IPS DF 6.9 (cell line): ENCODE measurements at places on chromosomes 6 and 20.
A peak's percentile ranks its signal among the peaks of the same experiment; 100 is the strongest.

DNA sequence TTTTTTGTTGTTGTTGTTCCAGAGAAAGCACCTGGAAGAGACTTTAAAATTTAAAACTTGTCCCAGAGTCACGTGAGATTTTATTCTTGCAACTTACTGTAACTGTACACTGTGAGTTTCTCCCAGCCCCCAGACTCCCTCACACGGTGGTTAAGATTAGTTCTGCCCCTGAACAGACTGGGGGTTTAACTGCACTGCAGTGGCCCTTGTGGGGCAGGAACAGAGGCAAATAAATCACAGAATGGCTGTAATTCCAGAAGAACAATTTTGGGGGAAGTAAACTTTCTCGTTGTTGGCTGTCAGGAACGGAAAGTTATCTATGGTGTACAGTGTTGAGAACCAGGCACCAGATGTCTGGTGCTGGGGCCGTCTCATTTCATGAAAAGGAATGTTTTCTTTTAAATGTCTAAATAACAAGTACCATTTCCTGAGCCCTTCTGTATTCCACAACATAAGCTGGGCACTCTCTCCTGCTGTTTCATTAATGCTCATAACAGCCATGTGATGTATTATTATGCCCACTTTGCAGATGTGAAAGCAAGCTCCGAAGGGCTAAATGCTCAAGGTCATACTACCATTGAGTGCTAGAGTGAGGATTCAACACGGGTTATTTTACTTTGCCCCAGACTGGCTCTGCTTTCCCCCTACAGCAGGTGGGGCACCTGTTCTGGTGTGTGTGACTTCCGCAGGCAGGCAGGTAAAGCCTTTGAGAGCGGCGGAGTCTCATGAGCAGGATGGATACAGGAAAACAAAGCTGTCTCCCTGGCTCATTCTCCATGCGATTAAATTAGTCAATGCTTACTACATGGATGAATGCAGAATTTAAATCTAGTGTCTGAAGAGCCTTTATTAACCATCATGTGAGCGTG, 30.5 kb downstream of the CNKSR3 start:
- no peak for DNase-seq

GRCh38 chr6:150310539-150310938, 58.3 kb upstream of the IYD start:
- no peak for DNase-seq

DNA sequence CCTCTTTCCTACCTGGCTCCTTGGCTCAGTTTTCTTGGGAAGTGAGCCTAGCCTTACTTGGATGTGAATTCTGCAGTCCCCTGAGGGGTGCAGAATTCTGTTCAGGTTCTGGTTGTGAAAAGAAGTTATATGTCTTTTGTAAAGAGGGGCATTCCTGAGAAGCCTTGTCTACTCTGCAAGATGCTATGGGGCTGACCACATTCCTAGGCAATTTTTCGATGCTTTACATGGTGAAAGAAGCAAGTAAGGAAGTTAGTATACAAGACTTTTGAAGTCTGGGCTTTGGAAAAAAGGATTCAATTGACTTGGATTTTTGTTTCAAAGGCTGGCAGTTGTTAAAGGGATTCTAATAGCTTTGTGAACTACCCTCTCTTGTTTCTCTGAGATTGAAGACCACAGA, 167.9 kb upstream of the STMND1 start:
- DNase-seq, result no peak

DNA sequence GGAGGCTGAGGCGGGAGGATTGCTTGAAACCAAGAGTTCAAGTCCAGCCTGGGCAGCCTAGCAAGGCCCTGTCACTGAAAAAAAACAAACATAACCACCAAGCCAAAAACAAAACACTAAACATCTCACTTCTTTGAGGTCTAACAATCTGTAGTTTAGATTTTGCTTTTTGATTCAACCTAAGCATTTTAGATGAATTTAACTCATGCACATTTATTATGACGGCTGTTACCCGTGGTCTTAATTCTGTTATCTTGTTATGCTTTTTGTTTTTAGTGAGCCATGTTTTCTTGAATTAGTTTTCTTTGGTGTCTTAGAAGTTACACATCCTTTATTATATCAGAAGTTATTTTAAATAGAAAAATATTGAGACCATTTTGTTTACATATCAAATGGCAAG, 13.8 kb upstream of the GTSF1L start:
- DNase-seq, result no peak

DNA sequence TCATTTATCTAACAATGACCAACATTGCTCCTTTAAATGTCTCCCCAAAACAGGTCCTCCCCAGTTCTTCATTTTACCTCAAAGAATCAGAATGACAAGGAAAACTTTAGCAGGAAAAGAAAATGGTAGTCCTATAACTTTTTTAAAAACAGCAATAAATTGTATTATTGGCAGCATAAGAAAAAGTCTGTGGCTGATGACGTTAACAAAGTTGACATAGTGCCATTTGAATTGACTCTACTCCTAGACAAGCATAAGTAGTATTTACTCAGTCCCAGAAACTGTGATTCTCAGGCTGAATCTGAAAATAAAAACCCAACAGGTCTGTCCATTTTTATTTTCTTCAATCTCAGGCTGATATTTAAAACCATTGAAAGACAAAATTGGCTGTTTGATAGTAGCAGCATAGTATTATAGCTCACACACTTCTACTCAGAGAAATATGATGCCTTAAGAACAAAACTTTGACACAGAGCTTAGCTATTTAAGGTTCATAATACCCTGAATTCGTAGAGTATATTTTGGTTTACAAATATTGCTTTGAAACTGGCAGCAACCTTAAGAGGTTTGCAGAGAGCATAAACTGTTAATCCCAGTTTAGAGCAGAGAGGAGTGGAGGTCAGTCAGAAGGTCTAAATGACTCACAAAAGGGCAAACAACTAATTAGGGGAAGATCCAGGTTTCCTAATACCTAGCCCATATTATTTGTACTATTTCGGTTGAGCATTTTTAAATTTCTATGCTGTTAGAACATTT, 35.0 kb upstream of the TENT5A start:
- no peak for DNase-seq

DNA sequence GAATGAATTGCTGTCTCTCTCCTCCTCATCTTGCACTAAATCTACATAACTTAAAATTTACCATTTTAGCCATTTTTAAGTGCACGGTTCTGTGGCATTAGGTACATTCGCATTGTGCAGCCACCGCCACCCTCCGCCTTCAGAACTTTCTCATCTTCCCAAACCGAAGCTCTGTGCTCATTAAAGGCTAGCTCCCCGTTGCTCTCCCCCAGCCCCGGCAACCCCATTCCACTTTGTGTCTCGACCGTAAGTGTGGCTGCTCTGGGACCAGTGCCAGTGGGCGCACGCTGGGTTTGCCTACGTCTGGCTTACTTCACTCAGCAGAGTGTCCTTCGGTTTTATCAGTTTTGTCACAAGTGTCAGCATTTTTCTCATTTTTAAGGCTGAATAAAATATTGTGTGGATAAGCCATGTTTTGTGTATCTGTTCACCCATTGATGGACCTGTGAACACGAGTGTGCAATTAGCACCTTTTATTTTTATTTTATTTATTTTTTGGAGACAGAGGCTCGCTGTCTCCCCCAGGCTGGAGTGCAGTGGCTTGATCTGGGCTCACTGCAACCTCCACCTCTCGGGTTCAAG, 16.8 kb downstream of the SLC17A9 start:
- no peak for DNase-seq

DNA sequence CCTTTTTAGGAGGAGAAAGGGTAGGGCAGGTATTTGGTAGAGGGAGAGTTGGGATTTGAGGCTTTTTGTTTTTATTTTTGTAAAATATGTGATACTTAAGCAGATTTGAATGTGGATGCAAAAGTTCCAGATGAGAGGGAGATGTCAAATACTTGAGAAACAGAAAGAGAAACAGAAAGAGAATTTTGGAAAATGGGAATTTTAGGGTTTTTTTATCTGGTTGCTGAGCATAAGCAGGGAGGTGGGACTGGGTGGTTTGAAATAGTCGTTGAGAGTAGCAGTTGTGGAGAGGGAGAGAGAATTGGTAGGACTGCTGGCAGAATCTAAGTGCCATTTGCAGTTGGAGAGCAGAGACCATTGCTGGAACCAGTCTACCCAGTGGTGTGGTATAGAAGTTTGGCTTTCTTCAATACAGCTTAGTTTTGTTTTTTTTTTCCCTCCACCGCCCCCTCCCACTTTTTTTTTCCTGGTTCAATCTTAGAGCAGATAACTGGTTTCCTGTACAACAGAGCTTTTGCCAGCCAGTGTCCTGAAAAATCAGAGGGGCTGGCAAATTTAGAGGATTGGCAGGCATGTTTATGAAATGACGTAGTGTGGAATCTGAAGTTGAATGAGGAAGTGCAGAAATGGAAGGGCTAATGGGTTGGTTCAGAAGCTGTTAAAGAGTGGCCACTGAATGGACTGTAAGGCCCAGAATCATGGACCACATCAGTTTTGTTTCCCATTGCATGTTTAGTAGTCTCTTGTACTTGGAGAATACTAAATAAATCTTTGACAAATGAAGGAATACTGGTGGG, 68.7 kb downstream of the ATRN start:
- no peak for DNase-seq

DNA sequence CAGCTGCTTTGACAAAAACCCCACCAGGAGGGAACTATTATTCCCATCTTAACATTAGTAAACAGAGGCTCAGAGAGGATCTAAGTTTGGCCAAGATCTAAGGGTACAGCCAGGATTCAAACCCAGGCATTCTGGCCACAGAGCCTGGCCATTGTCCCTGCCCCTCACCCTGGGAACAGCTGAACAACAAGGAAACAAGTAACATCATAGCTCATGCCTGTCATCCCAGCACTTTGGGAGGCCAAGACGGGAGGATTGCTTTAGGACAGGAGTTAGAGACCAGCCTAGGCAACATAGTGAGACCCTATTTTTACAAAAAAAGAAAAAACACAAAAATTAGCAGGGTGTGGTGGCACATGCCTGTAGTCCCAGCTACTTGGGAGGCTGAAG, 27.5 kb downstream of the TOX2 start:
- no peak for DNase-seq

- DNase-seq, result no peak
Measured at GRCh38 chr6:82441047-82441855, 77.6 kb downstream of the TPBG start.

- DNase-seq, result no peak
Measured at GRCh38 chr6:169932491-169932890, 181.1 kb downstream of the ERMARD start.

DNA sequence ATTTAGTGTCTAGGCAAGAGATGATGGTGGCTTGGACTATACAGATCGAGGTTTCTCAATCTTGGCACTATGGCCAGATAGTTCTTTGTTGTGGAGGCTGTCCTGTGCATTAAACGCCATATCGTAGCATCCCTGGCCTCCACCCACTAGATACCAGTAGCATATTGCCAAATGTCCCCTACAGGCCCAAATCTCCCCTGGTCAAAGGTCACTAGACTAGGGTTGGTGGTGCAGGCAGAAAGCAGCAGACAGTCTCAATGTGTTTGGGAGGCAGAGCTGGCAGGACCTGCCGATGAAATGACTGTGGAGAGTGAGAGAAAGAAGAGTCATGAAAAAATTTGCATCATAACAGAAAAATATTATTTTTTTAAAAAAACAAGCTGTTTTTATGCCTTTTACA, 63.0 kb downstream of the TRAM2 start:
- DNase-seq, result no peak

GRCh38 chr20:1326031-1326930, 2.7 kb downstream of the SDCBP2 start:
- no peak for DNase-seq

DNA sequence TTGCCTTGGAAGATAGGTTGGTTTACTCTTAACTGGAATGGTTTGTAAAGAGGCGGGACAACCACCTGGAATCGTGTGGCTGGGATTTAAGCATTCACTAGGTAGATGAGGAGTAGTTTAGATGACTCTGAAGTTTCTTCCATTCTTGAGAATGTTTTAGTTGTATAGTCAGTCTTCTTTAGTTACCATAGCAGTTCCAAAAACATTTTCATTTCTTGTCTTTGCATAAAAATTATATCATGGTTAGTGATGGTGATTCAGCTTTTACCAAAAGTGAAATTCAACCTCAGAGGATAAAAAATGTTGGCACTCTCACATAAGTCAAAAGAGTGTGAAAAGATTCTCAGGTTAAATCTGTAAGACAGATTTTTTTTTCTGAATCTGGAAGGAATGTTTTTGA, 70.3 kb downstream of the SMAP1 start:
- no peak for DNase-seq

DNA sequence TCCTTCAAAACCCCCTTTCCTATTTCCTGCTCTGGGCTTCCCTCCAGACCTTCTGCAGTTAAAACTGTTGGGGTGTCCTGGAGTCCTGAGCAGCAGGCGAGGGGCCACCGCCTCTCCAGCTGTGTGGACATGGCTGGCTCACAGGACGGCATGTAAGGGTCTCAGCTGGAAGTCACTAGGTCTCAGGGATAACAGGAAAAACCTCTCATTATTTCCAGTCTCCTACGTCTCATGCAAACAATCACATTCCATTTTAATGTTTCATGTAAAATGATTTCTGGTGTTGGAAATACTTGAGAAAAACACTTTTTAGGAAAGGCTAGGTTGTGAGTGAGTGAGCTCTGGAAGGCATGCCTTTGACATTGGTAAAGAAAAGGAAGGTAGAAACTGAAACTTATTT, 158.7 kb downstream of the SCML4 start:
- DNase-seq, result no peak

- no peak for DNase-seq
Measured at GRCh38 chr6:134934793-134935485, 15.0 kb downstream of the ALDH8A1 start.

GRCh38 chr6:170147832-170148708, 142.8 kb downstream of the DLL1 start:
- no peak for DNase-seq

DNA sequence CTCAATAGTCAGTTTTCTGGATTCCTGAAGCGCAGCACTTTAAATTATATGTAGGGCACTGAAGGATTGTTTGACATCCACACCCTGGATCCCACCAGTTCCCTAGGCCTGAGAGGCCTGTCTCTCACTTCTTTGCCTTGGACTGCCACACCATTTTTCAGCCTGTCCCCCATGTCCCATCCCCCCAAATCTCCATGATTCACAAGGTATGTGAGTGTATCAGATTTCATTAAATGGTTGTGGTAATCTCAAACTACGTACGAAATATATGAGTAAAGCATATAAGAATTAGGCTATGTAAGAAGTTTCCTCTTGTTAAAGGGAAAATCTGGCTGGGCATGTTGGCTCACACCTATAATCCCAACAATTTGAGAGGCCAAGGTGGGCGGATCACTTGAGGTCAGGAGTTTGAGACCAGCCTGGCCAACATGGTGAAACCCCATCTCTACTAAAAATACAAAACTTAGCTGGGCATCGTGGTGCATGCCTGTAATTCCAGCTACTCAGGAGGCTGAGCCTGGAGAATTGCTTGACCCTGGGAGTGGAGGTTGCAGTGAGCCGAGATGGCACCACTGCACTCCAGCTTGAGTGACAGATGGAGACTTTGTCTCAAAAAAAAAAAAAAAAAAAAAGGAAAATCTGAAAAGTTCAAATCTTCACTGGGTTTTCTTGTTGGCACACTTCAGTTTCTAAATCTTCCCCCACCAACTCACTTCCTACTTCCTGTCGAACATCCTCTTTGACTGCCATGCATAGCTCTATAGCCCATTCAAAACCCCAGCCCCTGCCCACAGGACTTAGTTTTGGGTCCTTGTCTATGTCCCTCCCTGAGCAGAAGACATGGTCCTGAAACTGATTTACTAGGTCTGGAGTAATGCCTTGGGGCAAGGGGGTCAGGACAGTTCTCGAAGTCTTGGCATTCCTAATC, 97.3 kb upstream of the SHLD1 start:
- no peak for DNase-seq

GRCh38 chr6:165636402-165637048, 26.5 kb downstream of the PDE10A start:
- DNase-seq, result peak; percentile 18
